NCI-H1417 treated with DMSO at 0.1 percent for 48 hours (cell line): ENCODE measurements at places on chromosomes 12 and 14.

GRCh38 chr12:117980616-117981015, 11.8 kb upstream of the KSR2 start:
- DNase-seq, result no peak

- no peak for DNase-seq
Measured at GRCh38 chr12:2306012-2306411, 253.2 kb downstream of the CACNA1C start.

GRCh38 chr12:101010896-101011295, 199.1 kb downstream of the SLC5A8 start:
- DNase-seq, result no peak

DNA sequence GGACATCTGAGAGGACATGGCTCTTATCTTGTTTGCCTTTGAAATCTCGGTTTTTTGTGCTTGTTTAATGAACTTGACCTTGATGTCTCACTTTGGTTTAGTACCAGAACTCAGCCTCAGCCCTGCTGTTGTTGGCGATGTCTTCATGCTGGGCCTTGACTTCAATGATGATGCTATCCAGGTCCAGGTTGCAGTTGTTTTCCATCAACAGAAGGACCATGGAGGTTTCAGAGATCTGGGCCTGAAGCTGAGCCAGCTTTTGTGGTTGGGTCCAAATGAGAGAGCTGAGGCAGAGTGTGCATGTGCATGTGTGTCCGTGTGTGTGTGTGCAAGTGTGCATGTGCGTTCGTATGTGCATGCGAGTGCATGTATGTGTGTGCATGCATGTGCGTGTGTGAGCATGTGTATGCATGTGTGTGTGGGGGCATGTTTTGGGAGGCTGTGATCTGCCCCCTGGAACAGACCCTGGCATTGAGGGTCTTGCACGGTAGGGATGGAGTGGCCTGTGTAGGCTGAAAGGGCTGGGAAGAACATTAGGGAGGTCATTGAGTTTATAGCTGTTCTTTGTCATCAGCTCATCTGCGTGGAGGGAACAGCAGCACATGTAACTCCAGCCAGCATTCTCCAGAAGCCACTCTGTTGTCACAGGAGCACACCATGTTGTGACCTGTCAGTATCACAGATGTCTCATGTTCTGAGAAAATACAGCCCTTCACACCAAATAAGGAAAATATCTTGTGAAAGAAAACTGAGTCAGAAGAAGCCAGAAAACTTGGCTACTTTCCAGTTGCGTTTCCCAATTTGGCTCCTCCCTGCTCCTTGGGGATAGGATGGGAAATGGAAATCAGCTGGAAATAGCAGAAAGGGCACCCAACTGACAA, 10.0 kb upstream of the KRT82 start:
- DNase-seq, result no peak

- no peak for DNase-seq
Measured at GRCh38 chr14:104163541-104163940, 25.2 kb downstream of the KIF26A start.

GRCh38 chr14:93744876-93745275, 43.4 kb downstream of the PRIMA1 start:
- no peak for DNase-seq

- no peak for DNase-seq
Measured at GRCh38 chr14:57875296-57875695, 9.4 kb upstream of the SLC35F4 start.

GRCh38 chr12:89765959-89766824, 57.6 kb upstream of the ATP2B1 start:
- no peak for DNase-seq
